Gastroesophageal sphincter (tissue), 4 donors: ENCODE measurements at places on chromosomes 7 and 10. TPM values are rescaled to one million over a fixed set of nuclear protein-coding genes. Genes with fewer than 3 reads are reported as not detected.

The AKR1C4 gene
- not detected for total RNA-seq

GRCh38 chr7:66696774-66697191, 43.8 kb upstream of the RABGEF1 start:
- no peak for ATAC-seq

The HELLS gene
- 1.5 TPM for total RNA-seq

- ATAC-seq = no peak
Observed at GRCh38 chr10:105146436-105146835, 505.3 kb downstream of the SORCS3 start.

DNA sequence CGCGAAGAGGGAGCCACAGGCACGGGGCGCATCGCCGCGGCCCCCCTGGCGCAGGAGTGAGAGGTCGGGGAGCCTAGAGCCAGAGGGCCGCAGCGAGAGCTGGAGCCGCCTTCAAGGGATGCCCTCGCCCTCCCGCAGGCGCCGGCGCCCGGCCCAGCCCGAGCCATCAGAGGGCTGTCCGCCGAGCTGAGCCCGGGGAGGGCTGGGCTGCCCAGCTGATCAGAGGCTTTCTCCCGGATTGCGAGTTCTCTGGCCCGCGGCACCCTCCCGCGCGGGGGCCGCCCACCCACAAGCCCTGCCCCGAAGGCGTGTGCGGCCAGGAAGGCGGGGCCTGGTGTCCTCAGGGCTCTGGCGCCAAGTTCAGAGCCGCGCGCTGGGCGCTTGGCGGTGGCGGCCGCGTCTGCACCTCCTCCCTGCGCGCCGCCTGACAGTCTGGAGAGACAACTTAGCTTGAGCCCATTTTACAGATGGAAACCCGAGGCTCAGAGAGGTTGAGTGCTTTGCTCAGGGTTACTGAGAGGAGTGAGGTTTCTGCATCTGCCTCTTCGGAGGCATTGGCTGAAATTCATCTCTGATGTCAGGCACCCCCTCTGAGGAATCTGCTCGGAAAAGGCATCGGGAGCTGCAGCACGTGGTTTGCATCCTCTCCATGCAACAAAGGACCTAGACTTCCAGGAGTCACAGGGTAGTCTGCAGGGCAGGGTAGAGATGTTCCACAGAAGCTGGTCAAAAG, 3.8 kb upstream of the ANTXRL start:
- ATAC-seq = peak; percentile 92

DNA sequence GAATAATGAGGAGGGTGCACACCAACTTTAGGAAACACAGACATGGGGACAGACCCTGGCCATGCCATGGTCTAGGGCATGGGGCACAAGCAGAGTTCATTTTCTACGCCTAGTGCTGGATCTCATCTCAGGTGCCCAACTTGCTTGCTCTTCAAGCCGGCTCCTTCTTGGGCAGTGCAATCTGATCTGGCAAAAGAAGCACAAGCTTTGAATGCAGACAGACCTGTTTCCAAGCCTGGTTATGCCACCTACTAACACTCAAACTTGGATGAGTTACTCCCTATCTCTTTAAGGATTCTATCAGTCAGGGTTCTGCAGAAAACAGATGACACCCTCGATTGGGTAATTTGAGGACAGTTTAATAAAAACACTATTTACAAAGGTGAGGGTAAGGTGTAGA, 34.9 kb upstream of the WAPL start:
- ATAC-seq = no peak

- ATAC-seq = no peak
Observed at GRCh38 chr10:43176271-43176670, 38.0 kb downstream of the CSGALNACT2 start.

GRCh38 chr10:132454296-132455198, 57.5 kb downstream of the PWWP2B start:
- no peak for ATAC-seq

- ATAC-seq = no peak
Observed at GRCh38 chr10:79328147-79328701, 19.0 kb upstream of the PPIF start.

- no peak for ATAC-seq
Observed at GRCh38 chr7:150739033-150739432, 1.8 kb downstream of the GIMAP5 start.

- ATAC-seq = no peak
Observed at GRCh38 chr7:131480384-131481315, 75.8 kb downstream of the PODXL start.

The CYP2E1 gene
- total RNA-seq = 2.4 TPM

The MMP21 gene
- 0.81 TPM for total RNA-seq

DNA sequence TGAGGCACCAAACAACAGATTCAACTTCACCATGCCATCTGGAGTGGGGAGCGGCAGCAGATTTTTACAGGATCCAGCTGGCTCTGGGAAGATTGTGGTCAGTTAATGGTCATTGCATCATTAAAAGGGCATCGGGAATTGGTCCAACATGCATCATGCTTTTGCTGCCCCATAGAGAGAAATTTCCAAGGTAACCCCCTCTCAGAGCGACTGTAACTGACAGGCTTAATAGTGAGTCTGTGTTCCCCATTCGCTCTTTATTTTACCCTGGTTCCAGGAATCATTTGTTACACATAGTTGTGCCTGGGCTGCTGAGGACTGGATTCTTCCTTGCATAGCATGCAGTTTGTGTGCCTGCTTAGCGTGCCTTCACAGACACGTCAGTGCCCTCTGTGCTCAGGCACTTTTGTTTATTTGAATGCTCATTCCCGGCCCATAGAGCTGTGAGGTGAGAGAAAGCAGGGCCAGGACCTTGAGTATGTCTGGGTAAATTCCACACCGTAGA, 49.9 kb downstream of the CDHR3 start:
- ATAC-seq = peak; percentile 55

DNA sequence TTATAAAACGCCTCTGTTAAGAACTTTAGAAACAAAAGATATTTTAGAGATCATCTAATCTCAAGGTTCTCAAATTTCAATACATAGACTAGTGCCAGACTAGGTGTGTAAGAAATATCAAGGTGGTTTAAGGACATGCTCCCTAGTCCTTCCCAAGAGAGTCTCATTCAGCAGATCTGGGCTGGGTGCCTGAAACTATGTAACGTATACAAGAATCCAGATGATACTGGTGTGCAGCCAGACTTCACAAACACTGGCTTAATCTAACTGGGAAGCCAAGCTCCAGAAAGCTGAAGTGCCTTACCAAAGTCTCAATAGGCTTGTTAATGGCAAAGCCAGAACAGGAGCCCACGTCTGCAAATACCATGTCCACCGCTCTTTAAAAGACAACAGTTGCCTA, 105.0 kb upstream of the AMPH start:
- no peak for ATAC-seq

The CUZD1 gene
- total RNA-seq = 0.31 TPM

GRCh38 chr10:131872827-131873375, 27.9 kb upstream of the PPP2R2D start:
- ATAC-seq = no peak

DNA sequence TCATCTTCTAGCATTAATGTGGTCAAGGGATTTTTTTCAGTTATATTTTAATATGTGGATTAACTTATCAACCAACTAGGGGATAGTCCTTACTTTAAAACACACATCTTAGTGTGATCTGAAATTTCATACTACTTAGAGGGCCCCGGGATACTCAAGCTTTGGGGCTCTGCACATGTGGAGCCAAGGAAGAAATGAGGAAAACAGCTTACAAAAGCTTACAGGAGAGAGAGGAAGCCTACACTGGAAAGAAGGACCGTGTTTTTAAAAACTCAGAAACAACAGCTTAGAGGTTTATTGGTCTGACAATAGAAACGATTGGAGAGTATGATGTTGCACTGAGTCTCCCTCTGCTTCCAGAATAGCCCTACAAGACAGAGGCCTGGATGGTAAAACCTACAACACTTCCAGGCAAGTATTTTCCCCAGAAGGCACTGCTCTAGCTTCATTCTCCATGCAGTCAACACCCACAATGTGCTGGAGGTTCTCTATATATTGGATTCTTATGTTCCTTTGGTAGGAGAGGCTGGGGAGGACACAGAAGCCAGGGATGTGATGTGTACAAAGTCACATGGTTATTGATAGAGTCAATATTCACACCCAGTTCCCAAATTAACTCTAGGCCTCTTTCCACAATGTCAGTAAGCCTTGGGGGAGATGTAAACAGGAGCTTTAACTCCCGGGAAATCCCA, 47.3 kb downstream of the JCAD start:
- ATAC-seq = no peak

The TUBB8 gene
- not detected for total RNA-seq

- ATAC-seq = peak; percentile 77
Observed at GRCh38 chr7:1086588-1087464, 1.1 kb upstream of the GPER1 start.

- peak; percentile 44 for ATAC-seq
Observed at GRCh38 chr10:68156373-68157185, 47.3 kb downstream of the MYPN start.

- no peak for ATAC-seq
Observed at GRCh38 chr7:119929891-119930290, 343.1 kb upstream of the KCND2 start.

The ASCC1 gene
- total RNA-seq = 35.5 TPM

GRCh38 chr7:1729773-1730172, 59.7 kb downstream of the ELFN1 start:
- no peak for ATAC-seq

DNA sequence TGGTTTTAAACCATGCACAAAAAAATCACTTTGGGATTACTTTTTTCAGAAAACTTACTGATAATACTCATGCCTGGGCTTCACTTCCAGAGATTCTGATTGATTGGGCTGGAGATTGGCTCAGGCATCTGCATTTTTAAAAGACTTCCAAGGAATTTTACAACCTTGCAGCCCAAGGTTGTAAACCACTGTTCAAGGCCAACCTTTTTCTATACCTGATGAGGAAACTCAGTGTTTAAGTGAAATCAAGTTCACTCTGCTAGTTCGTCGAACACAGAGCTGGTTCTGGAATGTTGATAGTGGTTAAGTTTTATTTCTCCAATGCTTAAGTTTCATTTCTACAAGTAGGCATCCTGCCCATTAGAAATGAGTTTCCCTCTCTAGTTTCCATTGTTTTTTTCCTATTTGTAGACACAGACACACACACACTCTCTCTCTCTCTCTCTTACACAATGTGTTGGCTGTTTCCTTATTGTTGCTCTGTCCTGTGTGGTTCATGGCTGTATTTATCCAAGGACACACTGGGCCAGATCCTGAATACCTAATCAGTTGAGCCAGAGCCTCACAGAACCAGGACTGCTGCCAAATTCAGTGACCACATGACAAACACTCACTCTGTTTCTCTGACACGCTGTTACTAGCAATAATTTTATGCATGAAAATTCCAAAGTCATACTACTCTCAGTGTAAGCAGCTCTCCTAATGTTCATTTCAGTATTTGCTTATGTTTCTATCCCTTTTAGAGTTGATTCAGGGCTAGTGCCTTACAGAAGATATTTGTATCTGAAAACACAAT, 3.7 kb upstream of the IFIT1B start:
- peak; percentile 98 for ATAC-seq

- no peak for ATAC-seq
Observed at GRCh38 chr7:47078241-47078640, 503.7 kb downstream of the TNS3 start.

GRCh38 chr7:77796960-77797359, 1.3 kb downstream of the TMEM60 start:
- no peak for ATAC-seq

The GALNT11 gene
- total RNA-seq = 46.8 TPM

- no peak for ATAC-seq
Observed at GRCh38 chr10:111158595-111158994, 81.8 kb downstream of the ADRA2A start.

The ENO4 gene
- total RNA-seq = 0.67 TPM

DNA sequence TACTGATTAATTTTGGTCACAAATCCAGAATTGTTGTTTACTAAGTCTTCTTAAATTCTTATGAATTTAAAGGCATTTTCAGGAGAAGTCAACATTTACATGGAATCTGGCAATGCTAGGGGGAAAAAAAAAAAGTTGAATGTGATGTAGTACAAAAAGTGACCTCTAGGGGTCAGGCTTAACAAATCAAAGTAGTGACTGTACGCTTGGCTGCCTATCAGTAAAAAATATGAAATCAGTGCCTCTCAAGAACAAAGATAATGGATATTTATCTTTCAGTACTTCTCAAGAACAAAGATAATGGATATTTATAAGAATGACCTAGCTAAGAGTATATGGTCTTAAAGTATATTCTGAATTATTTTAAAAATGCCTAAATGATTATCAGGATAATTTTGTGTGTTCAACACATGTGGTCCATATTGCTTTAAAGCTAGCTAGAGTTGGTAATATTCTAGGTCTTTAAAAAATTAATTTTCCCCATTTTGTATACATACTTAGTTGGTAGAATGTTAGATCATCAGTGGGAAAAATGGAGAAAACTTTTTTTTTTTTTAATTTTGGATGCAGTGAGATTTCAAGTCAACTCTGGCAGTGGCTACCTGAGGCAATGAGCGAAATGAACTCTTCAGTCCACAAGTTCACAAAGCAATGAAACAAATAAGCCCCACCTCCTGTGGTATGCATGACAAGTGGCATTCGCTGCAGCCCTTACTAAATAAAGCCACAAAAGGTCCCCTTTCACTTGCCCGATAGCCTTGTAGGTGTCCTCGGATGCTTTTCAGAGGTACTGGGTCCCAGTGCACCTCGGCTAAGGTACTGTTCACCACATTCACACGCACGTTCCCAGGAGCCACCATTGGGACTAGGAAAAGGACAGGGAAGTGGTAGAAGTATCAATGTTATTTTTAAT, 51.2 kb upstream of the LAMB4 start:
- ATAC-seq = no peak

- ATAC-seq = peak; percentile 53
Observed at GRCh38 chr10:126262233-126262838, 125.9 kb downstream of the ADAM12 start.

- ATAC-seq = no peak
Observed at GRCh38 chr7:158971214-158971613, 114.9 kb downstream of the DYNC2I1 start.

The TAS2R4 gene
- total RNA-seq = 0.67 TPM

GRCh38 chr7:130356876-130357611, 12.4 kb downstream of the CPA5 start:
- peak; percentile 78 for ATAC-seq
